Globus pallidus (tissue), 1 donor: ENCODE measurements at places on chromosomes 4 and X.

DNA sequence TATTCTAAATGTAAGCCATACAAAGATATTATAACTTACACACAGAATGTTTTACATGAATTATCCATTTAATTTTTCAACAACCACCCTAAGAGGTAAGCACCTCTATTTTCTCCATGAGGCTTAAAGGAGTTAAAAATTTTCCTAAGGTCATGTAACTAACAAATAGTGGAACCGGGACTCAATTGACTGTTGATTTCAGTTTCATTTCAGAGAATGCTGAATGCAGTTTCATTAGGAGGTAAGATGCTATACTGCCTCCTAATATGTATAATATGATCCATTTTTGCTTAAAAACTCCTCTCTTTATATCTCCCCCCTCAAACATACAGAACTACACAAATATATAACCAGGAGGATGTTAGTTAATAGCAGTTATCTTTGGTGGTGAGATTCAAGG lies 29.1 kb downstream of the PHKA1 start:
- no peak for DNase-seq

DNA sequence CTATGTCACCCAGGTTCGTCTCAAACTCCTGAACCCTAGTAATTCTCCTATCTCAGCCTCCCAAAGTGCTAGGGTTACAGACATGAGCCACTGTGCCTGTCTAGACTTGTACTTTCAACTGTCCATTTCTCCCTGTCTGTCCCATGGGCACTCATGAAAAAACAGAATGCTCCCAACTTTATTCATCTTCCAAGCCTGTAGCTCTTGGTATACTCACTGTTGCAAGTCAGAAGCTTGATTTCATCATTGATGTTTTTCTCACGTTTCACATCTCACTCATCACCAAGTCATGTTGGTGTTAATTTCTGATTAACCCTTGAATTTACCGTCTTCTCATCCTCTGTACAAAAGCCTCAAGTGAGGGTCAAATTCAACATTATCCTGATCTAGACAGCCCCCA lies 7.3 kb upstream of the SRP72 start:
- no peak for DNase-seq

DNA sequence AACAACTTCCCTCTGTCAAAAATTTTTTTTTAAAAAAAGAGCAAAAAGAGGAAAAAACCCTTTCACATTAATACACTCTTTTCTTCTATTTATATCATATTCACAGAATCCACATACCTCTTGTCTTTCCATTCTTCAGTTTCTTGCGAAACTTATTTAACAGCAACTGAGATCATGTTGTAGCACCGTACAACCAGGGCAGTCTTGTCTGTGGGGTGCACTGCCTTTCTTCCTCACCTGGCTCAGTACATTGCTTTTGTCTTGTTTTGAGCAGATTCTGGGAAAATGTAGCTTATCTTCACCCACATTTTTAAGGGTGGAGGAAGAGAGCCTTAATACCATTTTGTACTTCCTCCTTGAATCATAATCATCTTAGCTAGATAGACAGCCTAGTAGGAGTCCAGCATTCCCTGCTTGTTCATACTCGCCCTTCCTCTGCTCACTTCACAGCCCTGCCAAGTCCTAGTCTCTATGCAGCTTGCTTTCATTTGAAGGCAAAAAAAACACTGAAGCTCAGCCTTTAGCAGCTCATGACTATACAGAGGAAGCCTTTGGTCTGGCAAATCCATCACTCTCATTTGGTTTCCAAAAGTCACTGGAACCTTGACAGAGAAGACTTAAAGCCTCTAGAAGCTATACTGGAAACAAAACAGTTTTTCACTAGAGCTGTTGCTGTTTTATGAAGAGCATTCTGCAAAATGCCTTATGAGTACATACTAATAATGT lies 140.6 kb upstream of the BANK1 start:
- DNase-seq, result peak; percentile 8

GRCh38 chr4:94926936-94927335 lies 169.2 kb downstream of the BMPR1B start:
- DNase-seq, result no peak

- no peak for DNase-seq
These were observed 1.7 kb upstream of the MTNR1A start for GRCh38 chr4:186557061-186557460.

- DNase-seq, result no peak
These were observed 1129.6 kb downstream of the STPG2 start for GRCh38 chr4:97013711-97014110.

DNA sequence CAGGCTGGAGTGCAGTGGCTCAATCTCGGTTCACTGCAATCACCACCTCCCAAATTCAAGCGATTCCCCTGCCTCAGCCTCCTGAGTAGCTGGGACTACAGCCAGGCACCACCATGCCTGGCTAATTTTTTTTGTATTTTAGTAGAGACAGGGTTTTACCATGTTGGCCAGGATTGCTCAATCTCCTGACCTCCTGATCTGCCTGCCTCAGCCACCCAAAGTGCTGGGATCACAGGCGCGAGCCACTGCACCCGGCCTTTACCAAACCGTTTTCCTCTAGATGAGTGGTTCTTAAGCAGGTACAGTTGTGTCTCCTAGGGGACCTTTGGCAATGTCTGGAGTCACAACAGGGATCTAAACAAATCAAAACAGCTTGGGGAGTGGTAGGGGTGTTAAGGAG lies 11.6 kb downstream of the AMELX start:
- no peak for DNase-seq

- no peak for DNase-seq
These were observed 96.5 kb downstream of the HMX1 start for GRCh38 chr4:8775121-8775520.

- DNase-seq, result no peak
These were observed 1196.7 kb downstream of the RAPGEF2 start for GRCh38 chr4:160299608-160300007.

- DNase-seq, result peak; percentile 90
These were observed at the start of gene TBC1D8B for GRCh38 chrX:106802388-106803275. Gene TBC1D8B (plus strand): TSS chrX:106802673. CDS start chrX:106802854, 181 bp downstream.

DNA sequence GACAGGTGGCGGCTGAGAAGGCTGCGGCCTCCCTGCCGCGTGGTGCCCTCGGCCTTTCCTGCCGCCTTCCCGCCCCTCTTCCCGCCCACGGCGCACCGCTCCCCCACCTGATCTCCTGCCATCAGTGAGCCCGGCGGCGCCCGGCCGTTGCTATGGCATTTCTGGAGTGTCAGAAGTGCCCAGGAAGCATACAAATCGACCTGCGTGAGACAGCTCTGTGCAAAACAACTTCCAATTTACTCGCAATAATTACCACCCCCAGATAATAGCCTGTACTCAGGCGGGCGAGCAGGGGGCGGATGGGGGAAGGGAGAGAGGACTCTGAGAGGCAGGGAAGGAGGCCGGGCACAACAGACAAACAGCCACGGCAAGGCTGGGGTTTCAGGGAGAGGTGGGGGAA lies 16.6 kb upstream of the ERCC6L start:
- DNase-seq, result no peak

GRCh38 chr4:156537286-156537685 lies 434.3 kb downstream of the PDGFC start:
- DNase-seq, result no peak

GRCh38 chr4:111945014-111945413 lies 200.2 kb upstream of the FAM241A start:
- DNase-seq, result no peak

DNA sequence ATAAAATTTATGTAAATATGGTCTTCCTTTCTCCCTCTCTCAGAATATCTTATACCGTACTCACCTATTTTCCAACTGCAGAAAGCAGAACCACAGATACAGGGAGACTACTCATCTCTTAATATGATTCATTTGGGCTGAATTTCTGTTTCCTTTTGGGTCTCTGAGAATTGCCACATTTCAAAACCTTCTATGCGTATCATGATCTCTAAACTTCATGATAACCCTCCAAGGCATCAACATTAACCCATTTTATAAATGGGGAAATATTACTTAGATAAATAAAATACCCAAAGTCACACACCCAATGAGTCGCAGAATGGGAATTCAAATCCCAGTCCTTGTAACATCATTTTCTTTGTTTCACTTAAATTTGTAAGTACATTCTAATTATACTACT lies 16.6 kb upstream of the PRDM8 start:
- no peak for DNase-seq

- peak; percentile 63 for DNase-seq
These were observed 44.6 kb upstream of the ADRA2C start for GRCh38 chr4:3721627-3722026.

DNA sequence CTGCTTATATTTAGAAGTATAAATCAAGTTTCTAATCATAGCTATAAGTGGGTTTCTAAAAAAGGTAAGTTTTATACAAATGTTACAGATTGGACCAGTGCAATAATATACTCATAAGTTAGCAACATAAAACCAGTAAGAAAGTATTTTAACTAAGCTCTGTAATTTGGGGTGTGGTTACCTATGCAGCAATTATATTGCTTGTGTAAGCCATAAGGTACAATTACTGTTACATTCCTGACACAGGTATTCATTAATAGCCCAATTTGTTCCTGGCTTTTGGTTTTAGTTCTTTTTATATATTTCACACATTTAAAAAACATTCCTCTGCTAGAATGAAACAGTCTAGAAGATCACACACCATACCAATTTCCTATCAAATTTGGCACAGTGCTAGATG lies 115.1 kb downstream of the FRYL start:
- no peak for DNase-seq
